ENCODE measurements at places on chromosomes 5 and 9.

GRCh38 chr9:129357773-129358245, 179.7 kb upstream of the IER5L start:
- H3K36me3 ChIP-seq: no peaks in the 10 kb centered on the region
- DNase-seq: no peak
- no peak overlapping the region for H3K27ac ChIP-seq
- no peak overlapping the region for H3K4me3 ChIP-seq

GRCh38 chr5:7478459-7478858, 82.5 kb downstream of the ADCY2 start:
- no peaks in the 10 kb centered on the region for H3K36me3 ChIP-seq
- H3K27me3 ChIP-seq: no peaks in the 10 kb centered on the region
- H3K4me3 ChIP-seq: no peak overlapping the region
- no peak for DNase-seq
- no peak overlapping the region for H3K27ac ChIP-seq

- H3K27me3 ChIP-seq: no peaks in the 10 kb centered on the region
- no peaks in the 10 kb centered on the region for H3K4me1 ChIP-seq
- no peaks in the 10 kb centered on the region for H3K36me3 ChIP-seq
- H3K4me3 ChIP-seq: no peak overlapping the region
- DNase-seq: no peak
These were observed 242.5 kb downstream of the DIRAS2 start for GRCh38 chr9:90400091-90400490.

- peaks cover 7% of the 10 kb centered on the region for H3K4me1 ChIP-seq
- no peak for DNase-seq
These were observed 403.0 kb downstream of the ZNF608 start for GRCh38 chr5:124343451-124343867.

- no peaks in the 10 kb centered on the region for H3K36me3 ChIP-seq
- no peak for DNase-seq
- H3K27ac ChIP-seq: no peak overlapping the region
- H3K27me3 ChIP-seq: no peaks in the 10 kb centered on the region
- no peak overlapping the region for H3K4me3 ChIP-seq
These were observed 24.4 kb upstream of the SMAD5 start for GRCh38 chr5:136108180-136108611.

- H3K4me1 ChIP-seq: peaks cover 21% of the 10 kb centered on the region
- peak overlapping the region; percentile 98 for H3K27ac ChIP-seq
- H3K36me3 ChIP-seq: no peaks in the 10 kb centered on the region
- H3K27me3 ChIP-seq: no peaks in the 10 kb centered on the region
- no peak for DNase-seq
These were observed 3.1 kb downstream of the IER5L start for GRCh38 chr9:129174724-129175514.

GRCh38 chr9:98627296-98627695, 81.4 kb downstream of the GABBR2 start:
- H3K36me3 ChIP-seq: no peaks in the 10 kb centered on the region
- no peak overlapping the region for H3K4me3 ChIP-seq
- no peak overlapping the region for H3K27ac ChIP-seq
- peaks cover 43% of the 10 kb centered on the region for H3K27me3 ChIP-seq
- DNase-seq: no peak

GRCh38 chr5:43019291-43019613, 20.9 kb downstream of the ANXA2R start:
- peaks cover 38% of the 10 kb centered on the region for H3K4me1 ChIP-seq
- no peaks in the 10 kb centered on the region for H3K27me3 ChIP-seq
- DNase-seq: no peak

GRCh38 chr9:89676281-89676680, 71.5 kb downstream of the GADD45G start:
- H3K4me3 ChIP-seq: no peak overlapping the region
- no peaks in the 10 kb centered on the region for H3K36me3 ChIP-seq

DNA sequence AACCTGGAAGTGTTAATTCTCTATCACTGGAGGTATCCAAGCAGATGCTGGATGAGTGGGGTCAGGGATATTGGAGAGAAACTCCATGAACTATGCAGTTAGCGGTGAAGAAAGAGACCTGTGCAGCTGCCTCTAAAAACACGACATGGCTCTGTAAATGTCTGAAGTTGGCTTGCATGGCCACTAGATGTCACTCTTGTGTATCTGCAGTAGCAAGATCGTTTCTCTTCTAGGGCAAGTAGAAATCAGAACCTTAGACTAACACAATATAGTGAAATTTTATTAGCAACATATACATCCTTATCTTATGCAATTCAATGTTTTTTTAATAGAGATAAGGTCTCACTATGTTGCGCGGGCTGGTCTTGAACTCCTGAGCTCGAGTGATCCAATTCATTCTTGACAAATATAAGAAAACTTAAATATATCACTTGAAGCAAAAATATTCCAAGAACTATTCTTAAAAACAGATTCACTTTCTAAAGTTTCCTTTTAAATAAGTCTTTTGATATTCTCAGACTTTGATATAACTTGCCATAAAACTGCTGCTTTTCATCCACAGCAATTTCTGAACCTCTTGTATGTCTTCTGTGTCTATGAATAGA, 2.9 kb downstream of the OR2S2 start:
- H3K27ac ChIP-seq: no peak overlapping the region
- no peaks in the 10 kb centered on the region for H3K27me3 ChIP-seq
- no peaks in the 10 kb centered on the region for H3K4me1 ChIP-seq
- H3K36me3 ChIP-seq: no peaks in the 10 kb centered on the region
- H3K4me3 ChIP-seq: no peak overlapping the region

- no peaks in the 10 kb centered on the region for H3K4me1 ChIP-seq
- H3K27ac ChIP-seq: no peak overlapping the region
- no peak overlapping the region for H3K4me3 ChIP-seq
These were observed 116.1 kb upstream of the IL6ST start for GRCh38 chr5:56110646-56111403.

DNA sequence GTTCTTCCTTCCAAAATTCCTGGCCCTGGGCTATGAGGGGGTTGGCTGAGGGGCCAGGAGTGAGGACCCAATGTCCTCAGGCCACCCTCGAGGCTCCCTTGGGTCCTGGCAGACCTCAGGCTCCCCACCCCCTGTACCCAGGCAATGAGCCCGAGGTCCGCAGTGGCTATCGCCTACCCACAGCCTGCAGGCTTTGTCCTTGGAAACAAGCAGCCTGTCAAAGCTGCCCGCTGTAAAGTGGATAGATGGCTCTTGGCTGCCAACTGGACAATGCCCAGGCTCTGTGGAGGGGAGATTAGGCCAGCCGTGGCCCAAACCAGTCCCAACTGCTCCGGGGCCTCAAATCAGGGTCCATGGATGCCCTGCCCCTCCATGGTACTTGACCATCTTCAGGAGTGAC, 2.2 kb upstream of the ADGRD2 start:
- no peak overlapping the region for H3K27ac ChIP-seq
- H3K4me3 ChIP-seq: no peak overlapping the region
- peaks cover 33% of the 10 kb centered on the region for H3K4me1 ChIP-seq
- peaks cover 8% of the 10 kb centered on the region for H3K27me3 ChIP-seq
- no peaks in the 10 kb centered on the region for H3K36me3 ChIP-seq

- no peaks in the 10 kb centered on the region for H3K36me3 ChIP-seq
- H3K27ac ChIP-seq: no peak overlapping the region
- no peak overlapping the region for H3K4me3 ChIP-seq
- no peak for DNase-seq
- H3K27me3 ChIP-seq: no peaks in the 10 kb centered on the region
These were observed 62.9 kb downstream of the GCNT1 start for GRCh38 chr9:76521906-76522305.

GRCh38 chr9:82934949-82935348, 128.0 kb downstream of the RASEF start:
- no peaks in the 10 kb centered on the region for H3K4me1 ChIP-seq
- H3K27ac ChIP-seq: no peak overlapping the region
- no peaks in the 10 kb centered on the region for H3K27me3 ChIP-seq
- H3K36me3 ChIP-seq: no peaks in the 10 kb centered on the region
- H3K4me3 ChIP-seq: no peak overlapping the region

GRCh38 chr5:137392261-137392660, 106.9 kb downstream of the SPOCK1 start:
- no peaks in the 10 kb centered on the region for H3K27me3 ChIP-seq
- DNase-seq: no peak

GRCh38 chr9:78552802-78553201, 255.9 kb downstream of the PSAT1 start:
- H3K4me1 ChIP-seq: no peaks in the 10 kb centered on the region
- no peak overlapping the region for H3K4me3 ChIP-seq
- DNase-seq: no peak

DNA sequence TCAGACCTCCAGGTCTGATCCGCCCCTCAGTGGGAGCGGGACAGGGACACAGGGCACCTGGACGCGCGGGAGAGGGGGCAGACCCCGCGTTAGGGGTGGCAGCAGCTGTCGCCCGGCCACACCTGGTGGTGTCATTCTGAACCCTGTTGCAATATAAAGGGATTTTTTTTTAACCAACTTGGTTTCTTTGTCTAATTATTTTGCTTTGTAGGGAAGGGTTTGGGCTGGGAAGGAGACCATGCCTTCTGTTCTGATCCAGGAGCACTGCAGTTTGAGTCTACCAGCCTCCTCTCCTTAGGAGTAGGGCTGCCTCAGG, 10.9 kb upstream of the ASS1 start:
- no peaks in the 10 kb centered on the region for H3K27me3 ChIP-seq
- no peaks in the 10 kb centered on the region for H3K36me3 ChIP-seq
- no peak overlapping the region for H3K4me3 ChIP-seq
- H3K4me1 ChIP-seq: peaks cover 13% of the 10 kb centered on the region

DNA sequence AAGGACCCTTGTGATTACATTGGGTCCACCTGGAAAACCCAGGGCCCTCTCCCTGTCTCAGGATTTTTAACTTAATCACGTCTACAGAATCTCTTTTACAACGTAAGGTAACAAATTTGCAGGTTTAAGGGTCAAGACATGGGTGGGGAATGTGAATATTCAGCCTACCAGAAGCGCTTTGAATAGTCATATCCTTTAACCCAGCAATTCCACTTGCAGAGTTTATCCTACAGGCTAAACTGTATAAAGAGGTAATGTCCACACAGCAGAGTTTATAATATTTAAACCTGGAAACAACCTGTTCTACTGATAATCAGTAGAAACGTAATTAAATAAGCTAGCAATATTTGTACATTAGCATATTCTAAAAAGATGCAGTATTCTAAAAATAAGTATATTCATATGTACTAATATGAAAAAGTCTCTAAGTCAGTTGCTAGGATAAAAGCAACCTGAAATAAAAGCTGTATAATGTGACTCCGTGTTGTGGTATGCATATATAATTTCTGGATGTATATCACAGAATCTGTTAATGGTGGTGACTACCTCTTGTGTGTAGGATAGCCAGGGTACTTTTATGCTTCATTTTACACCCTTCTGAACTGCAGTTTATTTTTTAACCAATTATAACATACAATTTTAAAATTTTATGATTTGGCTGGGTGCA, 14.1 kb upstream of the NIPAL4 start:
- peaks cover 33% of the 10 kb centered on the region for H3K4me1 ChIP-seq
- H3K36me3 ChIP-seq: no peaks in the 10 kb centered on the region
- DNase-seq: no peak
- H3K27ac ChIP-seq: no peak overlapping the region
- H3K27me3 ChIP-seq: no peaks in the 10 kb centered on the region

- peaks cover 62% of the 10 kb centered on the region for H3K27me3 ChIP-seq
- DNase-seq: no peak
- no peaks in the 10 kb centered on the region for H3K36me3 ChIP-seq
- no peaks in the 10 kb centered on the region for H3K4me1 ChIP-seq
- no peak overlapping the region for H3K4me3 ChIP-seq
These were observed 37.2 kb upstream of the SLC9A3 start for GRCh38 chr5:561408-561807.

GRCh38 chr9:4333231-4333740, 33.4 kb upstream of the GLIS3 start:
- peaks cover 6% of the 10 kb centered on the region for H3K4me1 ChIP-seq
- no peak overlapping the region for H3K4me3 ChIP-seq
- no peaks in the 10 kb centered on the region for H3K27me3 ChIP-seq
- DNase-seq: no peak

DNA sequence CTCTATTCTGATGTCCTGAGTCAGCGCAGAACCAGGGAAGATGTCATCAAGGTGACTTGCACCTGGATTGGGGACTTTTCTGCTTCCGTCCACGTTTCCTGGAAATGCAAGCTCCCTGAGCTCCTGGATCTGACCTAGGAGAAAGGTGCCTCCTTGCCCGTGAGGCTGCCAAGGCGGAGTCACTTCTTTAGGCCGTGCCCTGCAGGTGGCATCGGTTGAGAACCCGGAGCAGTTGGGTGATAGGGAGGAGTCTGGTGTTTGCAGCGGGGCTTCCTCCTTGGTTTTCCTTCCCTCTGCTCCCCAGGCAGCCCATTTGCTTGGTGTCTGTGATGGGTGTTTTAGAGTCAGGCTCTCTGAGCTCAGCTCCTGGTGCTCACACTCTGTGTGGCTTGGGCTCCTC, 15.2 kb downstream of the NANS start:
- no peak for DNase-seq
- peaks cover 27% of the 10 kb centered on the region for H3K36me3 ChIP-seq
- H3K27ac ChIP-seq: peak overlapping the region; percentile 83
- no peaks in the 10 kb centered on the region for H3K27me3 ChIP-seq
- peaks cover 36% of the 10 kb centered on the region for H3K4me1 ChIP-seq

- peaks cover 6% of the 10 kb centered on the region for H3K4me1 ChIP-seq
- H3K27me3 ChIP-seq: no peaks in the 10 kb centered on the region
- H3K4me3 ChIP-seq: no peak overlapping the region
- H3K27ac ChIP-seq: no peak overlapping the region
- DNase-seq: no peak
These were observed 83.4 kb upstream of the CTSL start for GRCh38 chr9:87642330-87643106.

DNA sequence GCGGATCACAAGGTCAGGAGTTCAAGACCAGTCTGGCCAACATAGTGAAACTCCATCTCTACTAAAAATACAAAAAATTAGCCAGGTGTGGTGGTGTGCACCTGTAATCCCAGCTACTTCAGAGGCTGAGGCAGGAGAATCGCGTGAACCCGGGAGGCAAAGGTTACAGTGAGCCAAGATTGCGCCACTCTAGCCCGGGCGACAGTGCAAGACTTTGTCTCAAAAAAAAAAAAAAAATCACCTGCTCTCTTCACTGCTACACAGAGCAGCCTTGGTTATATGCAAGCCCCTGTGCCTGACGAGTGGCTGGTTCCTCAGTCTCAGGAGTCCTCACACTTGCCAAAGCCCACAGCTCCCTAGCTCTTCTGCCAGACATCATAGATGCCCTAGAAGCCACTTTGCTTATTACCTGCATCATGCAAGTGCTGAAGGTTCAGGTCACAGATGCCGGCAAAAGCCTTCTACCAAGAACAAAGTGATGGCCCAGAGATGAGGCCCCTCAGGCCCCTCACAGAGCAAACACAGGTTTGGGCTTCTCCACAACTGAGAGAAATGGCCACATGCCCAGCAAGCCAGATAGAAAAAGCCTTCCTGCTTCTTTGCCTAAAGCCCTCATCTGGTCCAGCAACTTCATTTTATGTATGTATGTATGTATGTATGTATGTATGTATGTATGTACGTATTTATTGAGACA, 176.4 kb downstream of the AUH start:
- DNase-seq: no peak
- peaks cover 45% of the 10 kb centered on the region for H3K4me1 ChIP-seq
- no peak overlapping the region for H3K27ac ChIP-seq
- no peaks in the 10 kb centered on the region for H3K27me3 ChIP-seq
- no peak overlapping the region for H3K4me3 ChIP-seq

DNA sequence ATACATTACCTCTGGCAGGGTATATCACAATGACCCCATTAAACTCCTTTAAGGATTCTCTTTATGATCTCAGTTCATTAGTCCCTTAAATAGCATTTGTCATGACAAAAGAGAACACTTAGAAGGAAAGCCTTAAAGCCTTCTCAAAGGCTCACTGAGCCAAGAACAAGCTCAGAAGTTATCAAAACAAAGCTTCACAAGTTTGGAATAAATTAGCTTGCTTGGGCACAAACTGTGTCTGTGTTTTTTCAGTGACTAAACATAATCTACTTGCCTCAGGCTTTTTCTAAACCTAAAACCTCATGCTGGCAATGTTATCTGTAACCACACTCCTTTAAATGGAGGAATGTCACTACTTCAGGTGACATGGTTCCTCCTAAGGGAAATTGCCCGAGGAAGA, 1114.9 kb upstream of the C9orf72 start:
- H3K36me3 ChIP-seq: no peaks in the 10 kb centered on the region
- H3K27ac ChIP-seq: no peak overlapping the region
- H3K27me3 ChIP-seq: no peaks in the 10 kb centered on the region
- H3K4me1 ChIP-seq: no peaks in the 10 kb centered on the region
